T47D (cell line): ENCODE measurements at places on chromosomes 1 and 21.

DNA sequence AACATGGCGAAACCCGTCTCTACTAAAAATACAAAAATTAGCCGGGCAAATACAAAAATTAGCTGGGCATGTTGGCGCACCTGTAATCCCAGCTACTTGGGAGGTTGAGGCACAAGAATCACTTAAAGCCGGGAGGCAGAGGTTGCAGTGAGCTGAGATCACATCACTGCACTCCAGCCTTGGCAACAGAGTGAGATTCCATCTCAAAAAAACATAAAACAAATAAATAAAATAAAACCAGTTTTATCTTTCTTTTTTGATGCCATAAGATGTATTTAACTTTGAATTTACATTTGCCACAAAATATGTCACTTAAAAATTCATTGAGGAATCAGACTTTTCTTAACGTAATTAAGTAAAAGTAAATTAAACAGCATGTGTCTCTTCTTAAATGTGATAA lies 113.3 kb upstream of the ERRFI1 start:
- DNase-seq, result no peak

DNA sequence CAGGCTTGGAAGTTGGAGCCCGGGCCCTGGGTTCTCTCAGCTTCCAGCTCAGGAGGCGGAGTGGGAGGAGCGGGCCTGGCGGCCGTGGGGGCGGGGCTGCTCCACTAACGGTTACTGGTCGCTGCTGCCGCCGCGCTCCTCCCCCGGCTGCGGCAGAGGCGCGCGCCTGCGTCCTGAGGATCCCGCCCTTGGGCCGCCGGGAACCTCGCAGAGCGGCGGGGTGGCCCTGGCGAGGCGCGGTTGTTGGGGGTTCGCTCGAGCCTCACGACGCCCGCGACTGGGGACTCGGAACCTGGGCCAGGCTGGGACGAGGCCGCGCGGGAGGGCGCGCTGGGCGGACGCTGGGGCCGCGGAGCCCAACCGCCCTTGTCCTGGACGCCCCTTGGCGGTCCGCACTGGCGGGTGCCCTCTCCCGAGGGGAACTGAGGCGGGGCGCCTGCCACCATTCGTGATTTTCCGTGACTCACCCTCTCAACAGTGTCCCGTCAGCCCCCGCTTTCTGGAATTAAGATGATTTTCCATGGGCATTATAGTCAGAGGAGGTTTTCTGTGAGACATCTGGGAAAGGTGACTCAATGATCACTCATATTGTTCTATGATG lies 34.1 kb downstream of the OR2G3 start:
- DNase-seq, result peak; percentile 88

- no peak for DNase-seq
Measured at GRCh38 chr1:14914351-14914988, 239.1 kb upstream of the TMEM51 start.

- DNase-seq, result no peak
Measured at GRCh38 chr1:89546082-89546889, 21.7 kb downstream of the LRRC8B start.

GRCh38 chr21:44258056-44258725 lies 3.5 kb downstream of the DNMT3L start:
- DNase-seq, result no peak

- DNase-seq, result no peak
Measured at GRCh38 chr1:209030454-209031167, 552.9 kb upstream of the CAMK1G start.

- DNase-seq, result no peak
Measured at GRCh38 chr1:26772687-26773086, 15.1 kb upstream of the PIGV start.

- DNase-seq, result no peak
Measured at GRCh38 chr1:19577036-19577435, 67.1 kb upstream of the NBL1 start.

DNA sequence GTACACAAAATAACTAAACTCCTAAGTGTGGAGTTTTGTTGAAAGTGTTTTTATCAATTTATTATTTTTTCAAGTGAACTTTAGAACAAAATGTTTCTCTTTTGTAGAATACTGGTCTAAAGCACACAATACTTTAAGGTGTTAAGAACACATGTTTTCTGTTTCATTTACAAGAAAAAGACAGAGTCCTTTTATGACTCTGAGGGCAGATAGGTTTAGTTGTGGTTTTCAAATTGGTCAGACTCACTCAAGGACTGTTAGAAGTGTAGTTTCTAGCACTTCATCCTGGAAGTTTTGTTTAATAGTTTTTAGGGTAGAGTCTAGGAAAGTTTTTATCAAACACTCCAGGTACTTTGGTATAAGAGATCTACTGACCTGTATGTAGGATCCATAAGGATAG lies 376.5 kb downstream of the LRRIQ3 start:
- DNase-seq, result no peak

DNA sequence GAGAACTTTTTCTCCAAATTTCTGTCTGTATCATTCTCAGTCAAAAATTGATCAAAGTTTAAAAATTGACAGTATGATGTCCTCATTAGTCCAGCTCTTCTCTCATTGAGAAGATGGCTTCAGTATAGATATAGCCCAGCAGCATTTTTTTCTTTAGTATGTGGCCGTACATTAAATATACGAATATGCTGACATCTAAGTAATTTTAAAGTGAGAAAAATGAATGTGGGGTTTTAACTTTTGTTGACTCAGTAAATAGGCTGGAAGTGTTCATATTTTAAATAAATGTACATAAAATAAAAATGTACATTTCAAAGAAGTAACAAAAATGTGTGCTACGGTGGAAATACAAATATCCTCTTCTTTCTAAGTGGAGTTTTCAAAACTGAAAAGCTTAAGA lies 123.5 kb upstream of the PKN2 start:
- DNase-seq, result no peak

- DNase-seq, result no peak
Measured at GRCh38 chr1:47181095-47181954, 8.5 kb downstream of the PDZK1IP1 start.

DNA sequence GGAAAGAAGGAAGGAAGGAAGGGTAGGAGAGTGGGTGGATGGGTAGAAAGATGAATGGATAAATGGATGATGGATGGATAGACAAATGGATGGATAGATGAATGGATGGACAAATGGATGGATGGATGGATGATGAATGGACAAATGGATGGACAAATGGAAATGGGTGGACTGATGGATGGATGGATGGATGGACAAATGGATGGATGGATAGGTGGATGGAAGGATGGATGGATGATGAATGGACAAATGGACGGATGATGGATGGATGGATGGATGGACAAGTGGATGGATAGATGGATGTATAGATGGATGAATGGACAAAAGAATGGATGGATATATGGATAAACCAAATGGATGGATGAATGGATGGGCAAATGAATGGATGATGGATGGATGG lies 30.5 kb downstream of the CHD5 start:
- DNase-seq, result no peak

DNA sequence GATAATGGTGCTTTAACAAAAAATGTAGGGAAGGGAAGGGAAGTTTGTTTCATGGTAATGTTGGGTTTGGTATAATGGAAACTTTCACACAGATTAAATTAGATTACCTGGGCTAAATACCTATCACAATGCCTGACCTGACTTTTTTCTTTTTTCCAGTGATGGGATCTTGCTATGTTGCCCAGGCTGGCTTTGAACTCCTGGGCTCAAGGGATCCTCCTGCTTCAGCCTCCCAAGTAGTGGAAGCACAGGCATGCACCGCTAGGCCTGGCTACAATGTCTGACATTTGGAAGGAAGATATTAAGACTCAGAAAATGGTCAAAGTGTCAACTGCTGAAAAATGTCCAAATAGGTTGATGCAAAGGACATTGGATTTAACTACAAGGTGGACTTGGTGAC lies 67.4 kb downstream of the KCNK1 start:
- no peak for DNase-seq

- DNase-seq, result peak; percentile 15
Measured at GRCh38 chr1:42312576-42313212, 22.3 kb downstream of the FOXJ3 start.

DNA sequence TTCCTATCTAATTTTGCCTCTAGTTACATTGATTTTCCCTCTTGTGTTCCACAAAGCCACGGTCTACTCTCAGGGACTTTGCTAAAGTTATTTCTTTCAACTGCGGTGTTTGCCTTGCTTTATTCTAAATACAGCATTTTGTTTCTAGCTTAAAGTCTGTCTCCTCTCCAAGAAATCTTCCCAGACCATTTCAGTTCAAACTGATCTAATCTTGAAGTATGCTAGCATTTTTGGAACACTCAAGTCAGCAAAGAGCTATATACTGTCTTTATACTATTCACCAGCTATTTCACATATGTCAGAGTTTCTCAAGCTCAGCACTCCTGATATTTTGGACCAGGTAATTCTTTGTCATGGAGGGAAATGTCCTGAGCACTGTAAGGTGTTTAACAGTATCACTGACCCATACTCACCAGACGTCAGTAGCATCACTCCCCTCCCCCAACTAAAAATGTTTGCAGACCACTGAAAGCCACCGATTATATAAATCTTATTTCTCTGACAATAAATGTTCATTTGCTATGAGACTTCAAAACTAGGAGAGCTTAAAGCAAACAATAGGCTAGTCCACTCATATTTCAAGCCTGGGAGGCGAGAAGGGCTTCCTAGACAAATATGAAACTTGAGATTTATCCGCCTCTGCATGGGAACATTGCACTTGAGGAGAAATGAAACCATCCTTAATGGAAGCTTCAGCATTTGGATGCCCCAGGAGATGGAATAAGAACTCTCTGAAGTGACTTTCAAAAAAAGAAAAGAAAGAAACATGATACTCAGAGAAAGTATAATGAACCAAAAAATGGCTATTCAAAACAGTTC lies 81.1 kb downstream of the KIAA0319L start:
- no peak for DNase-seq

GRCh38 chr21:42735061-42735460 lies 81.6 kb downstream of the PDE9A start:
- DNase-seq, result no peak

- DNase-seq, result no peak
Measured at GRCh38 chr1:30774550-30775432, 17.2 kb upstream of the LAPTM5 start.

- DNase-seq, result peak; percentile 53
Measured at GRCh38 chr1:202852163-202852904, 36.6 kb downstream of the RABIF start.

DNA sequence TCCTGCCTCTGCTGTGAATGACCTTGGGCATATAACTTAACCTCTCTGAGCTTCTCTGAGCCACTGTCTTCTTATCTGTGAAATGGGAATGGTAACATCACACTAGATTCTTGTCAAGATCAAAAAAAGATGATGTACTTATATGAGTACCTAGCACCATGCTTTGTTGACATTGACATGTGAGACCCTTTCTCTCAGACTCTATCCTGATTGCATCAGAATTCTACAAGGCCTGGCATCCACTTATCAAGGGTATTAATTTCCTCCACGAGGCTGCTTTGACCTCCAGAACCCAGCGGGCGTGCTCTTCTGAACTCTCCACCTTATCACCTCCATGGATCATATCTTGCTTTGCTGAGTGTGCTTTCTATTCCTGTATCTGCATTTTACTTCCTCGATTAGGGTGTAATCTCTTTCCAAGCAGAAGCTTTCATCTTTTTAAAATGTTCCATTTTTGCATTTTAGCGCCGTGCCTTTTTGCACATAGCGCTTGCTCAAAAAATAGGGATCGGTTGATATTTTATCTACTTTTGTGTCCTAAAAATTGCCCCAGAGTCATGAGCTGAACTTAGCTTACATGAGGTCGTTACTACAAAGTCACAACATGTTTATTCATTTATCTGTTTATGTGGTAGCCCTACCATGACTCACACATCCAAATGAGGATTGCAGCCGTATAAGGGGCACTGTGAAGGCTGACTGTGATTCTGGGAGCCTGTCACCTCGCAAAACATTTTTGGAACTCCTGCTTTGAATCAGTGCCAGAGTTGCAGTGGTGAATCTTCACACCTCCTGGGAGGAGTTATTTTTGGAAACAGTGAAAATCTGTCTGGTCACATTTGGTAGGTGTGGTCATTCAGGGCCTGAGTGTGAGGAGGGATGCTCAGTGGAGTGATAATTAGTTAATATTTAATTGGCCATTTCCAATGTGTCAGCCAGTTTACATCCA lies 63.2 kb downstream of the IER5 start:
- DNase-seq, result no peak

DNA sequence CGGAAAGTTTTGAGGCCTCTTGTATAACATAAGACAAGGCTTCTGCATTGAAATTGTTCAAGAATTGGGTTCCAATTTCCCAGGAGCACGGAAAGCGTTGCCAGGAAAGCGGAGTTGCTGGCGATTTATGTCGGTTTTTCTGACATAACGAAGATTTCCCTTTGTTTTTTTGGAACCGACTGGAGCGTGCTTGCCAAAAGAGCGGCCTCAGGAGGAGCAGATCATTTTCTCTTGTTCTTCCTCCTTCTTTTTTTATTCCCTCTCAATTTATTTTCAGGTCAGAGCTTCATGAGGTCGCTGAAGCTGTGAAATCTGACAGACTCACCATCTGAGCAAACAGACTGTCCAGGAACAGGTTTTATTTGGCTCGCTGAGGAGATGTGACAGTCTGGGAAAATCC lies 275.5 kb downstream of the CAMTA1 start:
- no peak for DNase-seq

GRCh38 chr1:77671836-77672235 lies 10.6 kb downstream of the ZZZ3 start:
- no peak for DNase-seq

DNA sequence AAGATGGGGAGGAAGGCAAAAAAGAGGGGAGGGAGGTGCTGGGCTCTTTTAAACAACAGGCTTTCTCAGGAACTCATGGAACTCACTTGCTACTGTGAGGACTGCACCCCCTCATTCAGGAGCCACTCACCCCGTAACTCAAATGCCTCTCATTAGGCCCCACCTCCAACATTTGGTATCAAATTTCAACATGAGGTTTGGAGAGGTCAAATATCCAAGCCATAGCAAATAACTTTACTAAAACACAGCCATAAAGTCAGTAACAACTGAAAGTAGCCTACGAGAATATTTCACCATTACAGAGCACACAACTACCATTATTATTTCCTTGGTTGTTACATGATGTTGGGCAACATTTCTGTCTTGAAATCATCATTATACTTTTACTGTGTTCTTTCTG lies 13.1 kb upstream of the DMRTB1 start:
- no peak for DNase-seq

DNA sequence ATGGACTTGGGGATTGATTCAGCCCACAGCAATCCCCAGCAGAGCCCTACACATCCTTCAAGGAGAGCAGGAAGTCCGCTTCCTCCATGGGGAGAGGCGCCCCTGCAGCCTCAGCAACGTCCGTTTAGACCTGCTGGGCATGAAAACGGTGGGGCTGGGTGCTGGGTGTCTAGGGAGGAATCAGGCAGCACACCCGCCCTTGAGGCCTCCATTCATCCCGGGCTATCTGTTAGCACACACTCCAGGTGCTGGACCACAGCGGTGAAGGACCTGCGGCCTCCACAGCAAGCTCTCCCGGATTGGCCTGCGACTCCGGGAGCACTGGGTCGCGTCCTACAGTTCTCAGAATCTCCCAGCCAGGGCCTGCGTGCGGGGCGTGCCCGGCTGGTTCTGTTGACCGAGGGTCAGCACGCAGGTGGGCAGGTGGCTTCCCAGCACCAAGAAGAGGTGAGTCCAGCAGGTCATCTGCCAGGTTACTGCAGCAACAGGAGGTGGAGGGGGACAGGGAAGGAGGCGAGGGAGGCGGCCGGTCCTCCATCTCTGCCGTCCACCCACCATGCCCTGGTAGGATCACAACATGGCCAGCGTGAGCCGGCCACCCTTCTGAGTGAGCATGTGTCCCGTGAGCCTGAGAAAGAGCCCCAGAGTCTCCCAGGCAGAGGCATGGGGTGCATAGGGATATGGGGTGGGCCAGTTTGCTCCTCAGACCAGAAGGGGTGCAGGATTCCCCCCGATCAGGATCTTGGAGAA lies 96.6 kb downstream of the RIPK4 start:
- DNase-seq, result no peak
